ENCODE measurements at places on chromosomes 7 and 10.

GRCh38 chr7:141737118-141737835 is 881 bp upstream of the SSBP1 start:
- DNase-seq = no peak

- DNase-seq = no peak
Observed at GRCh38 chr7:86733783-86734182, 90.1 kb downstream of the GRM3 start.

GRCh38 chr7:132410385-132410784 is 165.9 kb downstream of the PLXNA4 start:
- no peak for DNase-seq

DNA sequence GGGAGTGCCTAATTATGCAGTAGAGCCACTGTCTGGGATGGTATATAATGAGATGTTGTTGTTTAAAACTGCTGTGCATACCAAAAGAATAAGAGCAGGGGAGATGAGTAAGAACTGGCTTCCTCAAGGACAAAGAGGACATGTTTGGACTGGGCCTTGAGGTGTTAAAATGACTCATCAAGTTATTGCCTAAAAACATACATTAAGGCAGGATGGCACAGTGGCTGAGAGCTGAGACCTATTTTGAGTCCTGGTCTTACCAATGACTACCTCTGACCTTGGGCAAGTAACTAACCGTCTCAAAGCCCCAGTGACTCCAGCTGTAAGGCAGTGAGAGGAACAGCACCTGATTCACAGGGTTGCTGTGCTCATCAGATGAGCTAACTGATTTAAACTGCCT is 71.1 kb downstream of the CFAP58 start:
- DNase-seq = no peak

DNA sequence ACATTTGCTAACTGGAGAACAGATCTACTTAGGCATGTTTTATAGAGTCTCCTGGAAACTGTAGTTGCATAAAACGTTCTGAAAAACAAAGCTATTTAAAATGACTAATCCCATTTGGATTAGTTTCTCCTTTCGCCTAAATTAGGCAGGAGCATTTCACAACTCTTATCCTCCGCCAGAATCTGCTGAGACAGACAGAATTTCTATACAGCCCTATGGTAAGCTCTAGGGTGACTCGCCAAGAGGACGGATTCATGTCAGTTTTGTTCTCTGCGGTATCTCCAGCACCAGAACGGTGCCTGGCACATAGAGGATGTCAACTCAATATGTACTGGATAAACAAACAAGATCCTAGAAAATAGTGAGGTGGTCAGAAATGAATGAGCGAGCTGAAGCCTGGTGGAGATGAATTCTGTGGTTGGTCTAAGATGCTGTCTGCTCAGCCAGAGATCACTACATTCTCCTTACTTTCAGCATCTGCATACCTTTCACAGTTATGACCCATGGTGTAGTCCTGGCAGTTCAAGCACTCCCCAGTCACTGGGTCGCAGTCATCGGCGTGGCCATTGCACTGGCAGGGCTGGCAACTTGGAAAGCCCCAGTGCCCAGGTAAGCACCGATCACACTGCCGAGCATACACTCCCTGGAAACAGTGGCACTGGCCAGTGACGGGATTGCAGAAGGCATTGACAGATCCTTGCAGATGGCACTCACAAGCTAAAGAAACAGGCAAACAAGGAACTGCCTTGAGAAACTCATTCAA is 44.0 kb downstream of the LAMB1 start:
- DNase-seq = no peak

- DNase-seq = no peak
Observed at GRCh38 chr10:88253622-88254021, 329.5 kb downstream of the RNLS start.

DNA sequence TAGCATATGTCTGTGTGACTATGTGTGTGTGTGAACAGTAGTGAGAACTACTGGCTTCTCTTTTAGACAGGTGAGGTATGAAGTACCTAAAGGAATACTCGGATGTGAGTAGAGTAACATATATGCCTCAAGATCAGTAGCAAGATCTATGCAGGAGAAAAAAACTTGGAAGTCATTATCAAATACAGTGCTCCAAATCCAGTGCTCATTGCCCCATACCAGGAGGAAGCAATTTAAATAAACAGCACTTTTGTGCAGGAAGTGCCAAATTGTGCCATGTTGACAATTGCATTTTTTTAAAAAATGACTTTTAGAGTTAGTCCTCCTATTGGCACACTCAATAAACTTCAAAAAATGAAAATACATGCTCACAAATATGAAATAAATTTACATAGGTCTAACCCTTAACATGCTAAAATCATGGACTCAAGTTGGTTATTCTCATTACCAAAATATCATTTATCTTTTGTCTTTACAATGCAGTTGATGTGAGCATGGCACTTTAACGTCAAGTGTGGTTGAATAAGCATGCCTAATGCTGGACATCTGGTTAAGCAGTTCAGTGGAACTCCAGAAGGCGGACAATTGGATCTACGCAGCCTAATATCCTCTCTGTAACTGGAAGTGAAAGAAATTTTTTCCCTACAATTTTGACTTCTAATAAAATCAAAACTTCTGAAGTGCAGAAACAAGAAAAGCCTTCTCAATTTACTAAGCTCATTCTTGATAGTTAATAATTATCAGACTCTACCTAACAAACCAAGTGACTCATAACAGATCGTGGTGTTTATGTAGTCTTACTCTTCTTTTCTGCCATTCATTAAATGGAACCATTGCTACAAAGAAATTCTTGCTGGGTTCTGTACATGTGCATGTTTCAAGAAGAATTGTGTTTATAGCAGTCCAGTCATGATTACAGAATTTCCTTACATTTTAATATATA is 195.2 kb downstream of the MDFIC start:
- no peak for DNase-seq

- DNase-seq = peak; percentile 45
Observed at GRCh38 chr10:1650542-1651269, 86.6 kb downstream of the ADARB2 start.

- no peak for DNase-seq
Observed at GRCh38 chr7:134996097-134996550, 9.8 kb downstream of the AGBL3 start.

DNA sequence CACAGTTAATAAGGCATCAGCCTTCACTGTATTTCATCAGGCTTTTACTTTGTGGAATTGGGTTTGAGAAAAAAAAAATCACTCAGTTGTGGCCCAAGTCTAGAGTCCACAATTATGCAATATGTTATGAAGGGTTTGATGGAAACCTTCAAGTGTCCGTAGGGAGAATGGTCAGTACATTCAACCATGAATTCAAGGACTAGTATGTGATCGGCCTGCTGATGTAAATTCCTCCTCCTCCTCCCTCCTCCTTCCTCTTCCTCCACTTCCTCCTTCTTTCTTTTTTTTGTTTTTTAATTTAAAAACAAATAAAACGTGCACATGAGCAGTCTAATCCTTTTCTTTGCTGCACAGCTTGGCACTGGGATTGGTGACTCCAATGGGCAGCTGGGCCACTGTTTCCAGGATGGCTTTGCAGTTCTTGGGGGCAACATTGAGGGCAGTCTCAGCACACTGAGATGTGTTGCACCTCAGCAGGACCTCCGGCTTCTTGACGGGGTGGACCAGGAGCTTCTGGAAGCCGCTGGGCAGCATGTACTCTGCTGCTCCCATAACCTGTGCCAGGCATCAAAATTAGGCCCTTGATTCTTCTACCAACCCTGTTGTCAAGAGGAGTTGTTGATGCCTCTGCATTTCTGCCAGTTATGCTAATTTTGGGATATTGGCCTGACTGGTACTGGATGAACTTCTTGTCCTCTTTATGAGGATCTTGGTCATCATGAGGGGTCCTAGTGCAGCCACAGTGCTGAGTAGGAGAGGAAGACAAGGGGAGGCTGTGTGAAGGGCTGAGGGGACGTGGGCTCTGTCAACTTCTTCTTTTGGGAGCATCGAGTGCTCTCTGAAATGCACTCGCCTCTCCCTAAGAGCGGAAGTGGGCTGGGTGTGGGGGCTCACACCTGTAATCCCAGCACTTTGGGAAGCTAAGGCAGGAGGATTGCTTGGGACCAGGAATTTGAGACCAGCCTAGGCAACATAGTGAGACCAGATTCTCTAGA is 9.3 kb upstream of the IL2RA start:
- DNase-seq = no peak

DNA sequence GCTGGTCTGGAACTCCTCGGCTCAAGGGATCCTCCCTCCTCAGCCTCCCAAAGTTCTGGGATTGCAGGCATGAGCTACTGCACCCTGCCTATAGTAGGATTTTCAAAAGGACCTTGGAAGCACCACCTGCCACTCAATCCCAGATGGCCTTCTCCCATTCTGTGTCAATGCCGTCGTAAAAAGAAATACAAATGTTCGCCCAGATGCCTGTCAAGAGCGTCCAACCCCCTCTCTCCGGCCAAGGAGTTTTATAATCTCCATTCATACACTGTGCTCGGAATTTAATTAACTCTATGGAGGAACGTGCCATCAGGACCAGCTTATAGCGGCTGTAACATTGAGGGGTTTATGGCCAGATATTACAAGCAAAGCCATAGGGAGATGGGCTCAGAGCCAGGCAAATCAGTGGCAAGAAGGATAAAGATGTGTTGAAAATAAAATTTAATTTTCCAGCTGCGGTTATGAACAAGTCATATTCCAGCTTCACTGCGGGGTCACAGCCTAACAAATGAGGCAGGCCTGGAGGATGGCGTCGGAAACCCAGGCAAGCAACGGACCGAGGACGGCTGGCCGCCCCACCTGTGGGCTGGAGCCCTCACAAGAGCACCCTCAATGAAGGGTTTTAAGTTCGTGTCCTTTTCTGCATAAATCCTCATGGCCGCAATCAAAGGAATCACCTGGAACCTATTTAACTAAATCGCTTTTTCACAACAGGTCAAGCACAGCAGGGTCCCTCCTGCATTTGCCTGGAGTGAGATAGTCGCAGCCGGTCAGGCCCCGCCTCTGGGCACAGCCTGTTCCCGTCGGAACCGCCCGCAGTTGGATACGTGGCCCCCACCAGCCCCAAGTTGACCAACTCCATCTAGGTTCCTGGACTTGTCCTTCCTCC is 374.5 kb upstream of the FOXK1 start:
- no peak for DNase-seq

DNA sequence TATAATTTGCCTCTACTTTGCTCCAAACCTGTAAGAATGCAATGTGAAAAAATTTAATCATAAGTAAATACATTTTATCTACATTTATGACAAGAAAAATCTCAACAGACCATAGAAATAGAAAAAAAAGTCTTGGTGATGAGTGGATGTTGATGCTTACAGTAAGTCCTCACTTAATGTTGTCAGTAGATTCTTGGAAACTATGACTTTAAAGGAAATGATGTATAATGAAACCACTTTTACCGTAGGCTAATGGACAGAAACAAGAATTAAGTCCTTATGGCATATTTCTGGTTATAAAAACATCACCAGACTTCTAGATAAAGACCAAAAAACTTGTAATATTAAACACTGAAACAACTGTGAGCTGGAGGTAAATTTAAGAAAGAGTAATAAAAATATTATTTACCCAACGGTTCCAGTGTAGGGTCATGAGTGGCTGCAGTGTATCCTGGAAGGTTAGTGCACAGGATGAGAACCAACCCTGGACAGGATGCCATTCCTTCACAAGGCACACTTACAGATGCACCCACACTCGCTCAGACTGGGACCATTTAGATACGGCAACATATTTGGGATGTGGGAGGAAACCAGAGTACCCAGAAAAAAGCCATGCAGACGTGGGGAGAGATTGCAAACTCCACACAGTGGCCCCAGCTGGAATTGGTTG is 76.3 kb downstream of the GLCCI1 start:
- no peak for DNase-seq

GRCh38 chr10:25817200-25817599 is 116.8 kb upstream of the MYO3A start:
- DNase-seq = no peak

- DNase-seq = no peak
Observed at GRCh38 chr10:18504161-18504560, 147.2 kb downstream of the NSUN6 start.

GRCh38 chr7:28700790-28701203 is 257.3 kb downstream of the TRIL start:
- no peak for DNase-seq

DNA sequence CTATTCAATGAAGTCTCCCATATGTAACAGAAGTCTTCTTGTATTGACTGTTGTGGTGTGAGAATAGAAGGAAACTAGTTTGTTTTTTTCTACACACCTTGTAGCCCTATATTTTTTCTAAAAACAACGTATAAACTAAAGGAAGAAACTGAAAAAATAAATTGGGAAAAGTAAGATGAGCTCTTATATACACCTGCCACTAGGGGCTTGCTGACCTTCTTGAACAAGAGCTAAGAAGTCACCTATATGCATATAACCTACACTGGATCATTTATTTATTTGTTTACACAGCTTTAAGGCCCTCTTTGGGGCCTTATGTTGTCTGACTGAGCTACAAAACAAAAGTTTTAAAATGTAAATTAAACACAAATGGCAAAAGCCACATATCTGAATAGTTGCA is 383.0 kb downstream of the HPSE2 start:
- no peak for DNase-seq

Data from substantia nigra (tissue), 51 donors.